ENCODE measurements at places on chromosomes 3 and 15. TPM values are rescaled to one million over a fixed set of nuclear protein-coding genes. Genes with fewer than 3 reads are reported as not detected.
A peak's percentile ranks its signal among the peaks of the same experiment; 100 is the strongest.

- DNase-seq, result no peak
These were observed at the start of gene ABCF3 for GRCh38 chr3:184186184-184186901. Gene ABCF3 (plus strand): TSS chr3:184186199. CDS start chr3:184186208, 9 bp downstream.

- no peak for DNase-seq
These were observed 346.6 kb downstream of the ZBTB20 start for GRCh38 chr3:114800272-114801031.

Gene CPNE4
- total RNA-seq, result not detected

DNA sequence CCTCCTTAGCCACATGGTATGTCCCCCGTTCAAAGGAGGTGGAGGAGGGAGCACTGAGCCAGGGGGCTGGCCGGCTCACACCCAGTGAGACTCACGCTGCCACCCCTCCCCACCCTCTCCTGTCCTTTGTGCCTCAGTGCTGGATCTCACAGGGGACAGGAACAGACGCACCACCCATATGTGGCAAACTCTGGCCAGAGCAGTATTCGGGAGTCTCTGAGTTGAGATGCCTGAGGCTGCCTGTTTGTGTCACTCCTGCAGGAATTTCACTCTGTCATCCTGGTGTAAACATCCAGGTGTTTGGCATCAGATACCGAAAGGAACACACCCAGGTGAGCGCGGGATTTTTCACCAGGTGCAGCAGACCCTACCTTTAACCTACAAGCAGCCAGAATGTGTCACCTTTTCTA is 25.7 kb downstream of the RGMA start:
- no peak for DNase-seq

Gene CHRFAM7A
- total RNA-seq, result not detected

DNA sequence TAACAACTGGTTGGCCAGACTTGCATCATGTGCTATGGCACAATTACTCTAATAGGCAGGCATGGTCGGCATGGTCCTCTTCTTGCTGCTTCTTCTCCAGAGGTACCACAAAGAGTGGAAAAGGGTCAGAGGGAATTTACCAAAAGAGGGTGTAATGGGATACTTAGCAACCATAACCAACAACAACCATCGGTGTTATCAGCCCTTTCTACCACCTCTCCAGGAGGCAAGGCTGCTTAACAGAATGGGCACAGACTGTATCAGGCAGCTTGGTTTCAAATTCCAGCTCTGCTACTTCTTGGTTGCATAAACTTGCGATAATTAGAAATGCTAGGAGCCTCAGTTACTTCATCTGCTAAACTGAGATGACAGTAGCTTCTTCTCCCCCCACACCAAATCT is 284.6 kb upstream of the CRBN start:
- DNase-seq, result no peak

DNA sequence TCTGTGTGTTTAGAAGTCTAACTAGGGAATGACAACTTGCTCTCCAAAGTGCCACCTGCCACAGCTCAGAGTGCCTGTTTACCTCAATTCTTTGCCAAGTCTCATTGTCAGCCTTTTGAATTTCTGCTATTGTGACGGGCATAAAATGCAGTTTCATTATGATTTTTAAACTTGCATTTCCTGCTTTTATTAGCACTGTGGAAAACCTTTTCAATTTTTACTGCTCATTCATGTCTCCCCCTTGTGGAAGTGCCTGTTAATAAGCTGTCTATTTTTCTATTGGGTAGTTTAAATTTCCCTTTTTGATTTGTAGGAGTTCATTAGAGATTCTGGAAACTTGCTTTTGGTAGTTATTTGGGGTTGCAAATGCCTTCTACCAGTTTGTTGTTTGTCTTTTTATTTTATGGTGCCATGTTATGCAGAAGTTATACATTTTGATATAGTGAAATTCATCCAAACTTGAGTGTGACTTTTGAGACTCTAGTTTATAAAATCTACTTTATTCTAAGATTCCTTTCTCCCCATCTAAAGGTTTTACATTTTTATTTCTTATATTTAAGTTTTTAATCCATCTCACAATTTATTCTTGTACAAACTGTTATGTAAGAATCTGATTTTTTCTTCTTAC is 53.9 kb upstream of the FRMD4B start:
- DNase-seq, result no peak

- peak; percentile 47 for DNase-seq
These were observed 55.0 kb downstream of the GLB1 start for GRCh38 chr3:33041909-33042308.

- DNase-seq, result no peak
These were observed 14.6 kb downstream of the MAP2K5 start for GRCh38 chr15:67556976-67557570.

DNA sequence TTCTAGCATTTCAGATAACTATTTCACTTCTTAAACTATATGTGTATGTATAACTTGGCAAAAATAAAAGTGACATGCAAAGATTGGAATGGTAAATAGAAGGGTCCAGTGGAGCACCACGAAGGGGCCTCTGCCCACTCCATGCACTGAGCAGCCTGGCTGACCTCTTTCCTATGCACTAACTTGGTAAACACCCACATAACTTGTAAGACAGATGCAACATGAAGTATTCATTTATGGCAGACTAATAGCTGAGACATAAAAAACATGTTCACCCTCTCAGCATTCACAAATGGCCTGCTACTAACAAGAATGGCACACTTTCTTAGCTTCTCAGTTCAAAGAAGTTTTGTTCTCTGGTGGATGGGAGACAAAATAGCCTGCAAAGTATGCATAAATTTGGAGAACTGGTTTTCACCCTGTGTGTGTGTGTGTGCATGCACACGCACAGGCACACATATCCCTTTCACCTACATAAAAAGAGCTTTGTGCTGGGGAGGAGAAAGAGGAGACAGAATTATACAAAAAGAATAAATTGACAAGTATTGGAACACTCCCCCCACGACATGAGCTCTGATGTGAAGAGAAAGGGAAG is 26.5 kb upstream of the RYK start:
- DNase-seq, result no peak

GRCh38 chr15:49758856-49759255 is 138.0 kb downstream of the DTWD1 start:
- DNase-seq, result no peak

DNA sequence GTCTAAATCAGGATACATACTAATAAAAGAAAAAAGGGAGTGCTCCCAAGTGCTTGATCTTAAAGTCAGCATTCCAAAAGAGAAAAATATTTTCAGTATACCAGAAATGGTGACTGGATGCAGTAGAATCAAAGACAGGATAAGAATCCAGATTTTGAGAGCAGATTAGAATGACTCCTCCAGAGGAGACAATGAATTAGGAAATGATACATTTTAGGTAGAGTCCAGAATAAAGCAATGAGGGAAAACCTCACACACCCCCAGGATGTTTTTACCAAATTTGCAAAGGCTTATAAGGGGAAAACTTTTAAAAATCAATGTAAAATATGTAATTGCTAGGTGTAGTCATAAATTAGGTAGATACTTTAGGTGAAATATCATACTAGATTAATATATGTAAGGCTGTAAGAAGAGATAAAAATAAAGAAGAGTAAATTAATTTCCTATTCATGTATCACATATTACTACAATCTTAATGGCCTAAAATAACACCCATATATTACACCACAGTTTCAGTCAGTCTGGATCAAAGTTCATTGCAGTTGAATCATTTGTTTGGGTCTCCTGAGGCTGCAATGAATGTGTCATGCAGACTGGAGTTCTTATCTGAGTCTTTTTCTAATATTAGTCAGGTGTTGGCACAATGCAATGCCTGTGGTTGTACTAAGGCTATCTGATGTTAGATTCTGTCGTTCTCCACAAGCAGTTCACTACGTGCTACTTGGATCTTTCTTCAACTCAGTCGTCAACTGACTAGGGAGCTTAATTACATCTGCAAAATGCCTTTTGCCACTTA is 547.8 kb upstream of the EPHA6 start:
- DNase-seq, result no peak

- no peak for DNase-seq
These were observed 3.6 kb upstream of the MKRN3 start for GRCh38 chr15:23561914-23562313.

DNA sequence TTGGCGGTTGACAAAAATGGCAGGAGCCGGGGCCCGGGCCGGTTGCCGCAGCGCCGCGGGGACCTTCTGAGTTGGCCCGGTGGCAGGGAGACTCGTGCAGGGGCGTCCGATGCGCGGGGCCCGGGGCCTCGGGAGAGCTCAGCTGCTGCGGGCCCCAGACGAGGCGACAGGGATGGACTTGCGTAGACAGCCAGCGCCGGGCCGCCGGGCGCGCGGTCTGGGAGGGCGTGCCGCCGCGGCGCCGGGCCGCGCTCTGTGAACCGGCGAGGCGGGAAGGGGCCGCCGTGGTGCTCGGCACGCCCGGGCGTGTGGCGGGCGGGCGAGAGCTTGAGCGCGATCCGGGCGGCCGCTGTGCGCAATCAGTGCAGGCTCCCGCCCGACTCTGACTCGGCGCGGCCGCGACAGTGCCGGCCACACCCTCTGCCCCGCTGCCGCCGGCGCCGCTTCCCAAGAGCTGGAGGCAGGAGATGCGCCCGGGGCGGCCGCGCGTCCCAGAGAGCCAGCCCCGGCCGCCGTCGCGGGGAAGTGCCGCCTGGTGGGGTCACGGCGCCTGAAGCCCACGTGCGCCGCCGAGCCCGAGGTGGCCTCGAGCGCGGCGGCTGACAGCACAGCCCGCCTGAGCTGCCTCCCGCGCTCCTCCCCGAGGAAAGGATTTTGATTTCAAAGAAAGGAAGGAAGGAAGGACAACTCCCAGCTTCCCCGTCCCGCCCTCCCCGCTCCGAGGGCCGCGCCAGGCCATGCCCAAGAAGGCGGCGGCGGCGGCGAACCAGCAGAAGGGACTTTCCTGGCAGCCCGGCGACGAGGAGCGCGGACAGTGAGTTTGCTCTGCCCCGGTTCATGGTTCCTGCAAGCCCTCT is 657 bp downstream of the TLNRD1 start:
- peak; percentile 86 for DNase-seq

Gene MRPS11
- total RNA-seq, result 72.6 TPM

DNA sequence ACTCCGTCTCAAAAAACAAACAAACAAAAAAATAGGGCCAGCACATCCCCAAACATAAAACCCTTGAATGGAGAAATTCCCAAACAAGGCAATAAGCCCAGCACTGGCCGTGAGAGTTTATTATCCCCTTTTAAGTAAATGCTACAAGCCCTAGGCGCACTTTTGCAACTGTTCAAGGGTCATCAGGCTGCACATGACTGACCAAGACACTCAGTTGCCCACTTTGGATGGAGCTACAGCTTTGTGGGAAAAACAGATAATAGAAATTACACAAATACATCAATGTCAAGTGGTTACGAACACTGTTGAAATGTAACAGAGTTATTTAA is 33.7 kb upstream of the ZNF445 start:
- no peak for DNase-seq

GRCh38 chr15:59587085-59587826 is 24.3 kb upstream of the GCNT3 start:
- DNase-seq, result no peak

Gene UROC1
- total RNA-seq, result not detected

Gene DRD3
- not detected for total RNA-seq

- no peak for DNase-seq
These were observed 10.5 kb upstream of the BUB1B start for GRCh38 chr15:40150163-40150925.

Gene TFRC
- 725 TPM for total RNA-seq

Gene RAB6B
- 0.07 TPM for total RNA-seq

GRCh38 chr3:182490596-182491491 is 302.5 kb upstream of the ATP11B start:
- DNase-seq, result peak; percentile 59

DNA sequence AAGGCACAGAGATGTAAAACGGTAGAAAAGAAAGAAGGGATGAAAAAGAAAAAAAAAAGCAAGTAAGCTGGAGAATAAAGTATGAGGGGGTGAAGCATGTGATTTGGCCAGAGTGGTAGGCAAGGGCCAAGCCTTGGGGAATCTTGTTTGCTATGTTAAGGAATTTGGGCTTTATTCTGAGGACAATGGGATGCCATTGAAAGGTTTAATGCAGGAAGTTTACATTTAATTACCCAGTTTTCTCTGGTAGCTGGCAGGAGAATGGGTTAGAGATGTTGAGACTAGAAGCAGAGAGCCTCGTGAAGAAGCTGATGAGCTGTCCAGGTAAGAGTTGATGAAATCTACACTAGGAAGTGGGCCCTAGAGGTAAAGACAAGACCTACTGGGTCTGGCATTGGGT is 455.9 kb downstream of the PDCD6IP start:
- no peak for DNase-seq

- DNase-seq, result no peak
These were observed 37.7 kb upstream of the TRAK1 start for GRCh38 chr3:42053476-42053875.

GRCh38 chr3:44045476-44046275 is 196.0 kb upstream of the TOPAZ1 start:
- no peak for DNase-seq

DNA sequence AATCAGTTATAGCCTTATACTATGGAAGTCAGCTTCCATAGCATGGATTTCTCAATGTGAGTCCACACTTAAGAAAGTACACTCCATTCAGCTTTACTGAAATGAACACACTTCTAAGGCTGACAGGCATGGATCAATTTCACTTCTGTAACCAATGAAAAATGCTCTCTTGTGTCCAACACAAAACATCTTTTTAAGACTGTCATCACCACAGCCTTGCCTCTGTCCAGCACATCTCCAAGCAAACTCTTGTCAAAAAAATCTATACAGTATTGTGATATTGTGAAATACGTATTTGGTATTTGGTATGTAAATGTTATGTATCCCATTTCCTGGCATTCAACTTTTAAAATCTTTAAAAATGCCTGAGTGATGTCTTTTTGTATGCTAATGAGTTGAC is 208.7 kb downstream of the RAP2B start:
- DNase-seq, result no peak

DNA sequence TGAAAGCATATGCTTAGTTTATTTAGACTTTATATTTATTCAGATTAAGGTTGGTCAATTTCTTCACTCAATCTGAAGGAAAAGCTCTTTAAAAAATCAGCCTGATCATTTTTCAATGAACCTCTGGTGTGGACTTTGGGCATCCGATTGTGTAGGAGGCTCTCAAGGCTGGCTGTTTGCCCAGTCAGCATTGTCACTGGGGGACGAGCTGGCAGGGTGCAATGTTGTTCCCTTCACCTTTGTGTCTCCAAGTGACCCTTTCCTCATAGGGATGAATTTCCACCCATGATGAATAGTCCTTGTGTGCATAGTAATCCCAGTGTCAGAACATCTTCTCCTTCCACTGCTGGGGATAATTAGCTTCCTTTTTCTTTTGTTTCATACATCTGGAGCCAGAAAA is 102.5 kb downstream of the CHRNA7 start:
- no peak for DNase-seq

- DNase-seq, result no peak
These were observed 156.8 kb downstream of the LSAMP start for GRCh38 chr3:116288485-116288884.

GRCh38 chr3:454986-455385 is 258.4 kb downstream of the CHL1 start:
- DNase-seq, result no peak

Gene ANKRD34C
- total RNA-seq, result not detected

GRCh38 chr15:57160823-57161560 is 215.3 kb upstream of the CGNL1 start:
- DNase-seq, result no peak

Gene ZBED2
- total RNA-seq, result 596 TPM

GRCh38 chr3:96331341-96331740 is 483.1 kb upstream of the EPHA6 start:
- no peak for DNase-seq

GRCh38 chr3:108088146-108088545 is 2.7 kb downstream of the CD47 start:
- DNase-seq, result no peak

- DNase-seq, result no peak
These were observed 15.9 kb downstream of the SLC49A4 start for GRCh38 chr3:122810734-122811133.

- peak; percentile 64 for DNase-seq
These were observed 981 bp upstream of the SCAP start for GRCh38 chr3:47476644-47477199.

Data from activated CD4-positive, alpha-beta T cell treated with anti-CD3 and anti-CD28 coated beads, Interleukin-2, amount 10 ng/mL, durations not matched to agents 24 days and 14 days (primary cell).